T-cell (primary cell): ENCODE measurements at places on chromosomes 4 and X.
A peak's percentile ranks its signal among the peaks of the same experiment; 100 is the strongest.

GRCh38 chrX:120357186-120357585, 4.7 kb upstream of the ATP1B4 start:
- DNase-seq = no peak

- DNase-seq = no peak
Observed at GRCh38 chr4:52576326-52576725, 82.8 kb downstream of the USP46 start.

DNA sequence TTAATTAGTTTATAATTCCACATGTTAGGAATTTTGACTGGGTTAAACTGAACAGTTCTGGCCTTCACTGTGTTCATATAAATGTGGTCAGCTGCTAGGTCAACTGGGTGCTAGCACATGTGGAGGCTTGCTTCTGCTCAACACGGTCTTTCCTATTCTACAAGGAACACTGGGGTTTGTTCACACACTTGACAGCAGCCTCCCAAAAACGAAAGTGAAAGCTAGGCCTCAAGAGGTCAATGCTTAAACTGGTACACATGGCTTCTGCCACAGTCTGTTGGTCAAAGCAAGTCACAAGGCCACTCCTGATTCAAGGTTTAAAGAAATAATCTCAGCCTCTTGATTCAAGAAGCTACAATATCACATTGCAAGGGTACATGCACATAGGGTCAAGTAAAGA, 126.5 kb downstream of the QDPR start:
- DNase-seq = peak; percentile 1

- DNase-seq = no peak
Observed at GRCh38 chr4:55866973-55867574, 13.6 kb downstream of the EXOC1 start.

DNA sequence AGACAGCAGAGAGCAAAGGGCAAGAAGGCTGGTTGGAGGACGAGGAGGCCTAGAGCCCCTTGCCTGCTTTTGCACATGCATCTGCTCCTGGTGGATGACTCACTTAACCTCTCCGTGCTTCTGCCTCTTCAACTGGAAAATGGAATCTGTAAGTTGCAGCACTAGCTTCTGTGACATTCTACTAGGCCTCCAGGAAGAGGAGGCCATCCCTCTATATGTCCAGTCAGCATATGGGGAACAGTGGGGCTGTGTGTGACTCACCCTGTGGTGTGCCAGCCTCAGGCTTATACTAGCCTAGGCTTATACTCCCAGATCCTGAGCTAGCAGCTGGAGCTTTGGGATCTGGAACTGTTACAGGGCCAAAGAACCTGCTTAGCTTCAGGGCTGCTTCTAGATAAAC, 36.0 kb downstream of the RTL9 start:
- no peak for DNase-seq

GRCh38 chr4:48664938-48665337, 115.1 kb downstream of the FRYL start:
- no peak for DNase-seq

GRCh38 chr4:55367084-55367722, 21.2 kb downstream of the SRD5A3 start:
- DNase-seq = no peak

DNA sequence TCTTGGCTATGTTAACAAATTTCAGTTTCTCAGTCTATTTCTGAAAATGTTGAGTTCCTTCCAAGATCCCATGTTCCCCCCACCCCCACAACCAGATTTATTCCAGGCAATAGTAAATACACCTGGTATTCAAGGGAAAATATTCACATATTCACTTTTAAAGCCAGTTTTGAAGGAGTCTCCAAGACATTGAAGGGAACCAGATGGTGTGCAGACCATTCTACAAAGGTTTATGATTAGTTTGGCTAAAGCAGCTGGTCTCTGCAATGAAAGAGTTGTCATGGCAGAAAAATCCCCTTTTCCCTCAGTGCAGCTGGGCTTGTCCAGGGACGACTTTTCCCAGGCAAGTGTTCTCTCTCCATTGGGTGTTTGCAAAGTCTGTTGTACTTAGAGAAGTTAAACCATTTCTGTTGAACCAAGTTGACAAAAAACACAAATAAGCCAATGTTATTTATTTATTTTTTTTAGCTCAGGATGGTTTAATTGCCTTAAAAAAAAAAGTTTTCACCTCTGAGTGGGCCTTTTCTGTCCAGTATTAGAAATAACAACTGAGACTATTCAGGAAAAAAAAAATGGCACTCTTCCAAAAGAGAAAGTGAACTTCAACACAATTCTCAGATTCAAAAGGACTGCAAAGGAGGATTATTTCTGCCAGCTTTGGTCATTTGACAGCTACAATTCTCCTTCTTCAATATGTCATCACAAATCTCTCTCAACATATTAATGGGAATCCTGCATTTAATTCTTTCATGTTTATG, 410.6 kb downstream of the IL1RAPL1 start:
- DNase-seq = no peak

GRCh38 chr4:147735413-147736301, 3.8 kb downstream of the ARHGAP10 start:
- DNase-seq = no peak

- no peak for DNase-seq
Observed at GRCh38 chr4:178205826-178206225, 763.6 kb upstream of the AGA start.

GRCh38 chr4:144356941-144357381, 216.4 kb upstream of the GYPA start:
- DNase-seq = no peak

DNA sequence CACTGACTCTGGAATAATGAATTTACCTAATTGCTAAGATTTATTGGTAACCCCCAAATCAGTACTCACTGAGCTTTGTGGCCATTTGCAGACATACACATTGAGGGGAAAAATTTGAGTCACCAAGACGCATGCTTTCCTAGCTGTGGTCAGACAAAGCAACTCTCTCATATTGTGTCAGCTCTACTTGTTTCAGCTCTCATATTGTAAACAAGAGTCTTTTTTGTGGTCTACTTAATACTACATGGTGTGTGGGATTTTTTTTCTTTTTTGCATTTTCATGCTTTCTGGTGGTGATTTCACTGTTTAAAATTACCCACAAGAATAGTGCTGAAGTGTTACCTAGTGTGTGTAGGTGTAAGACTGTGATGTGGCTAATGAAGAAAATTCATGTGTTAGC, 428.2 kb upstream of the GALNT7 start:
- no peak for DNase-seq

DNA sequence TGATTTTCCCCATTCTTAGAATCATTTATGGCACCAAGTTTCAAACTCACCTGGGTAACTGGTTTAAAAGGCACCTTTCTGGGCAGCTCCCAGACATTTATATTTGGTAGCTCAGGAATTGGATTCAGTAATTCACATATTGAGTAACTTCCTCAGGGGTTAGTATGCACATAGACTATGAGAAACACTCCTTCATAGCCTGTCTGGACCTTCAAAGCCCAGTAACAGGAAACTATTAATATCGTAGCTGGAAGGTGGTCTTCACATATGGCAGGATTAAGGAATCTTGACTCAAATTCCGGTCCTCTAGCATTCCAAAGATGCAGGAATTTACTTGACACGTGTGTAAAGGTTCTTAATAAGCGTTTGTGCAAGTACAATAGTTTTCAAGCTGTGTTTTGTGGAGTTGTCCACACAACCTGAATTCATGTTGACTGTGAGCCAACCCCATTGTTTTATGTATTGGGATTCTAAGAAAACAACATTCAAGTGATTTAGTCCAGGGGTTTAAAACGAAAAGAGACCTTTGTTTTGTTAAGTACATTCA, 78.4 kb downstream of the PLS3 start:
- DNase-seq = no peak

GRCh38 chrX:130118441-130119311, 8.4 kb upstream of the ELF4 start:
- DNase-seq = no peak

DNA sequence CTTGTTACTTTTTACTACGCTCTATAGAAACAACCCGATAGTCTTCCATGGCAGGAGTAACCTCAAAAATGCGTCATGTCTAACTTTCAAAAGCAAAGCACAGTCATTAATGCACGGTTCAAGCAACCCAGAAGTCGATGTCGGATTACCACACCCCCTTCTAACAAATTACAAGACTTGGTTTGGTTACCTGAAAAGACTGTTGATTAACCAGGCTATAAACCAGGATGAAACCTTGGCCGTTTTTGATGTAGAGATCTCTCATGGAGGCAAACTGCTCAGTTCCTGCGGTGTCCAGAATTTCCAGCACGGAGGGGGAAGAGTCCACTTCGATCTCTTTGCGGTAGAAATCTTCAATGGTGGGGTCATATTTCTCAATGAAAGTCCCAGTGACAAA, 2.4 kb downstream of the RAP2C start:
- DNase-seq = no peak

DNA sequence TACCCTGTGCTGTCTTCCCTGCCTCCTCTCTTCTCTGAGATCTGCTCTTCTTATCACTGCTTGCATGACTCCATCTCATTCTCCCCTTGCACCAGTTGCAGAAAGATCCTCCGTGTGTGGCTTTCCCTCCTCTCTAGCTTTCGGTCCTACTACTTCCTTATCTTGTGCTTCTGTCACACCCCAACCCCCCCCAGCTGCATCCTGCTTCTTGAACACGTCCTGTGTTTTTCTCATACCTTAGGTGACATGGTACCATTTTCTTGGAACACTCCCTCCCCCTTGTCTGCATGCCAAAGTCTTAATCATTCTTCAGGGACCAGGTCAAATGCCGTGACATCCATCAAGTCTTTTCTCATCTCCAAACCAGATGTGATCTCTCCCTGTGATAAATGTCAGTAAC, 46.4 kb downstream of the FHL1 start:
- DNase-seq = no peak

DNA sequence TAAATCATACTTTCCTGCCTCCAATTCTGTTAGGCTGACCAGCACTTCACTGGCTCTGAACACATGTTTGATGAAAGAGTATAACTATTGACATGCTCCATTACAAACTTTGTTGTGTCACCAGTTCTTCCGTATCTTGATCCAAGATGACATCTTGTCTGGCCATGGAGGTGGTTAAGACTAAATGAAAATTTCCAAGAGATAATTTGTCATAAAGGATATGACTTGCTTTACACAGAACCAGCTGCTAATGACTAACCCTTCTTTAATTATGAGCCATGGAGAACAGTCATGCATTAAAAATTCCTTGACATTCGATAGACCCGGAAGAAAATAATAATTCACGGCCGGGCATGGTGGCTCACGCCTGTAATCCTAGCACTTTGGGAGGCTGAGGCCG, 17.7 kb upstream of the N4BP2 start:
- no peak for DNase-seq

DNA sequence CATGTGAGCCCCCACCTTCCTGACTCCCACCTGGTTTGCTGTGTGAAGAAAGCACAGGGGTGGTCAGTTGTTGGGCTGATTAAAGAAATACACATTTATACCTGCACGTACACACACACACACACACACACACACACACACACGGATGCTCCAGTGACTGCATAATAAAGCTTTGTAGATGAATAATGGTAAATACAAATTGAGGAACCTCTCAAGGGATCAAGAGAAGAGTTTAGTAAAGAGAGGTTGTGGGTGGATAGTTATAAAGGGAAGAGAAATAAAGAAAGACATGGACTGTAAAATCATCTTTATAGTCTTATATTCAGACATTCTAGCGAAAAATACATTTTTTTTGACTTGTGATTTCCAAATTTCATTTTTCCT, 144.1 kb downstream of the MGST2 start:
- no peak for DNase-seq

GRCh38 chr4:154186035-154186434, 305.6 kb downstream of the DCHS2 start:
- DNase-seq = no peak
